A549 treated with dexamethasone at 1 μM for 4 hours (cell line): ENCODE measurements at places on chromosomes 2 and 18. TPM values are rescaled to one million over a fixed set of nuclear protein-coding genes. Genes with fewer than 3 reads are reported as not detected.

The GALNT13 gene
- total RNA-seq: 7.9 to 11.3 TPM (median 10.0 TPM) in 5 replicates

The SKOR2 gene
- not detected in 5 replicates for total RNA-seq

The THSD7B gene
- not detected in 5 replicates for total RNA-seq

The KLF11 gene
- total RNA-seq: 3.0 to 4.6 TPM (median 4.3 TPM) in 5 replicates

The LHCGR gene
- not detected in 5 replicates for total RNA-seq

The TMEM182 gene
- 3.7 to 5.1 TPM (median 4.2 TPM) in 5 replicates for total RNA-seq

The TXNDC2 gene
- total RNA-seq: 0.07 to 0.17 TPM (median 0.11 TPM) in 5 replicates

The DCDC2C gene
- 0.26 to 0.67 TPM (median 0.28 TPM) in 5 replicates for total RNA-seq

The CD207 gene
- total RNA-seq: 0.05 to 0.08 TPM (median 0.07 TPM) in 3 of 5 replicates, not detected in the others

The IL36B gene
- total RNA-seq: 0.09 to 0.28 TPM (median 0.13 TPM) in 3 of 5 replicates, not detected in the others

The ALLC gene
- 0.05 to 0.11 TPM (median 0.08 TPM) in 3 of 5 replicates, not detected in the others for total RNA-seq

The EHBP1 gene
- 36.1 to 50.1 TPM (median 45.7 TPM) in 5 replicates for total RNA-seq

The PDCL3 gene
- 39.2 to 55.2 TPM (median 39.7 TPM) in 5 replicates for total RNA-seq
